ENCODE measurements at places on chromosomes 2 and 18.

DNA sequence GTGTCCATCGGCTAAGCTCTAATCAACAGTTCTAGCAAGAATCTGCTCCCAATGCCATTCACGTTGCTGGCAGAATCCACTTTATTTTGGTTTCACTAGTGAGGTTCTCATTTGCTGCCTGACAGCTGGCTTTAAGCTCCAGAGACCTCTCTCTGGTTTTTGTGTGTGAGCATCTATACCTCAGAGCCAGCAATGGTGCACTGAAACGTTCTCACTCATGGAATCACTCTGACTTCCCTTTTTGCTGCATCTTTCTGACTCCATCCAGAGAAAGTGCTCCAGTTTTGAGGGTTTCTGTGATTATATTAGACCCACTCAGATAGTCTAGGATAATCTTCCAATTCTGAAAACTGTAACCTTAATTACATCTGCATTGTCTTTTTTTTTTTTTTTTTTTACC lies 596.6 kb downstream of the RNF144A start:
- no peak for DNase-seq

DNA sequence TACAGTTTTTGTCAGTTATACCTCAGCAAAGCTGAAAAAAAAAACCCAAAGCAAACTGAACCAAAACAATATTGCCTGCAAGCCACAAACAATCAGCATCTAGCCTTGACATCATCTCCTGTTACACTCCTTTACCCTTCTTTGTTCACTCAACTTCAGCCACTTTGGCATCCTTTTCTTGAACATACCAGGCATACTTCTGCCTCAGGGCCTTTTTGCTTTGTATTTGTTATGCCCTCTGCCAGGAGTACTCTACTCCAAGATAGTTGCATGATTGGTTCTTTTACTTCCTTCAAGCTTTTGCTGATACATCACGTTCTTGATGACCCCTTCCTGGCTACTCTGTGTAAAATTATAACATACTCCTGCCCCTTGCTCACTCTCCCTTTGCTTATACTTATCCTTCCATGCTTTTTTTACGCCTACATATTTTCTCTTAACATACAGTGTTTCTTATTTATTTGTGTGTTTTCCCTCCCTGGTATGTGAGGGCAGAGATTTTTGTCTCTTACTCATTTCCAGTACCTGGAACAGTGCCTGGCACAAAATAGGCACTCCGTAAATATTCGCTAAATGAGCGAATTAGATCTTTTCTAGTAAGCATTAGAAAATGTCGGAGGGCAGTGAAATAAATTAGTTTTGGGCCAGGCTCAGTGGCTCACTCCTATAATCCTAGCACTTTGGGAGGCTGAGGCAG lies 12.7 kb downstream of the ABI2 start:
- no peak for DNase-seq

DNA sequence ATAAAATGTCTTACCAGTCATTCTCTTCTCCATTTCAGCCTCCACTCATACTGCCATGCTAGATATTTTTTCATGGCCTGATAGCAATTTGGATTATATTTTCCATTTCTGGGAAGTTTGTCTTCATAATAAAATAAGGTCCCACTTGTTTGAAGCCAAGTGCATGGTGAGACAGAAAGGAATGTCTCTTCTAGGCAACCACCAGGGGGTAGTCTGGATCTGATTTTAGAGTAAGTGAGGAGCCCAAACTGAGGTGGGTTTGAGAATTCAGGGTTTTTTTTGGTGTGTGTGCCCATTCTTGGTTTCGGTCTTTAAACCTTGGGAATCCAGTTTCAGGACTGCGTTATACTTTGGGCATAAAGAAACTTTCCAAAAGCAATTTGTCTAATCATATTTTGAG lies 315.5 kb downstream of the RPRM start:
- DNase-seq = no peak

GRCh38 chr2:42944779-42945415 lies 152.5 kb upstream of the HAAO start:
- no peak for DNase-seq

DNA sequence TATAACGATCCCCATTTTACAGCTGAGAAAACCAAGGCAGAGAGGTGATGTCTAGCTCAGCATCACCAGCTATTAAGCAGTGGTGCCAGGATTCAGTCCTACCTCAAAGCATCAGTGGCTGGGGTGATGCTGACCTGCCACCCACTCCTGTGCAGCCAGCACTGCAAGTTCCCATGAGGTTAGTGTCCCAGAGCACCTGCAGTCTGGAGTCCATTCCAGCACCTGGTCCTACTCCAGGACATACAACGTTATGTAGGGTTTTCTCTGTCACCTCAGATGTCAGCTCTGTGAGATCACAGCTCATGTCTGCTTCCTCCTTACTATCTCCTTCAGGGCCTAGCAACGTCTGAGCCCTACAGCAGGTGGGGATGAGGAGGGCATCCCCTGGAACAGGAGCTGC lies 328.0 kb upstream of the HS6ST1 start:
- peak; percentile 53 for DNase-seq

DNA sequence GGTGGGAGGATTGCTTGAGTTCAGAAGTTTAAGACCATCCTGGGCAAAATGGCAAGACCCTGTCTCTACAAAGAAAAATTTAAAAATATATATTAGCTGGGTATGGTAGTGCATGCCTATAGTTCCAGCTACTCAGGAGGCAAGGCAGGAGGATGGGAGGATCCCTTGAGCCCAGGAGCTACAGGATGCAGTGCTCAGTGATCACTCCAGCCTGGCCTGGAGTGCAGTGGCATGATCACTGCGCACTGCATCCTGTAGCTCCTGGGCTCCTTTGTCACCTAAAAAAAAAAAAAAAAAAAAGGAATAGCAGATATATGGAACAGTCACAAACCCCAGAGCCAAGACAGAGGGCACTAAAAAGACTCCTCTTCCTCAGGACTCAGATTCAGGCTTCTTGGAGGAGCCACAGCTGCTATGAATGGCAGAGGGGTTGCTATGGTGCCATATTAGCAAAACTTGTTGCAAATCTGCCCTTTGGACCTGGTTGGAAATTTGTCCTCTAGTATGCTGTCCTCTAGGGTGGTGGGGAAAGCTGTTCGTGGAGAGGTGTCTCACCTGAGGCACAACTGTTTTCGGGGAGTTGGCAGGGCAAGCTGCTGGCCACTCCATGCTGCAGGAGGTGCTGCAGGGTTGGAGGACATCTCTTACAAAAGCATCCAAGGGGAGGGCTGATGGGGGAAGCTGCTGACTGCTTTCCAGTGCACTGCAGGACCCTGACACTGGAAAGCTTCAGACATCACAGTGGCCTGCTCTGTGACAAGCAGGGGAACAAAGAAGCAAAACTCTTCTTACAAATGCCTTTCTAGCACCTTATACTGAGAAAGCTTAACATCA lies 22.7 kb downstream of the CYP20A1 start:
- no peak for DNase-seq

DNA sequence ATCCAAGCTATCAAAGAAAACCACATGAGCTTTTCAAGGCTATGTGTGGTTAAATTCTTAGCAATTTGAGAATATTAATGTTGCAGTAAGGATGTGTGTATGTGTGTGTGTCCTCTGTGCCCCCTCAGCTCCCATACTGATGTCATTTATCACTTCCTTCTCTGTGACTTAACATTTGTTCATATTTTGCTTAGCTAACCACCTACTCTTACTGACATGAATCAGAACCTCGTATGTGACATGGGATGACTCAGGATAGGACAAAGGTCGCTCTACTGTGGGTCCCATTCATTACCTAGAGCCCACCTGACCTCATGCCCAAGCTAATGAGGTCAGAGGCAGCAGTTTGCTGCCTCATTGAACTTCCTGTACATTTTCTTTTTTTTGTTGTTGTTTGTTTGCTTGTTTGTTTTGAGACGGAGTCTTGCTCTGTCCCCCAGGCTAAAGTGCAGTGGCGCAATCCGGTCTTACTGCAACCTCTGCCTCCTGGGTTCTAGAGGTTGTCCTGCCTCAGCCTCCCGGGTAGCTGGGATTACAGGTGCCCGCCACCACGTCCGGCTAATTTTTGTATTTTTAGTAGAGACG lies 36.3 kb downstream of the MOGAT1 start:
- no peak for DNase-seq

DNA sequence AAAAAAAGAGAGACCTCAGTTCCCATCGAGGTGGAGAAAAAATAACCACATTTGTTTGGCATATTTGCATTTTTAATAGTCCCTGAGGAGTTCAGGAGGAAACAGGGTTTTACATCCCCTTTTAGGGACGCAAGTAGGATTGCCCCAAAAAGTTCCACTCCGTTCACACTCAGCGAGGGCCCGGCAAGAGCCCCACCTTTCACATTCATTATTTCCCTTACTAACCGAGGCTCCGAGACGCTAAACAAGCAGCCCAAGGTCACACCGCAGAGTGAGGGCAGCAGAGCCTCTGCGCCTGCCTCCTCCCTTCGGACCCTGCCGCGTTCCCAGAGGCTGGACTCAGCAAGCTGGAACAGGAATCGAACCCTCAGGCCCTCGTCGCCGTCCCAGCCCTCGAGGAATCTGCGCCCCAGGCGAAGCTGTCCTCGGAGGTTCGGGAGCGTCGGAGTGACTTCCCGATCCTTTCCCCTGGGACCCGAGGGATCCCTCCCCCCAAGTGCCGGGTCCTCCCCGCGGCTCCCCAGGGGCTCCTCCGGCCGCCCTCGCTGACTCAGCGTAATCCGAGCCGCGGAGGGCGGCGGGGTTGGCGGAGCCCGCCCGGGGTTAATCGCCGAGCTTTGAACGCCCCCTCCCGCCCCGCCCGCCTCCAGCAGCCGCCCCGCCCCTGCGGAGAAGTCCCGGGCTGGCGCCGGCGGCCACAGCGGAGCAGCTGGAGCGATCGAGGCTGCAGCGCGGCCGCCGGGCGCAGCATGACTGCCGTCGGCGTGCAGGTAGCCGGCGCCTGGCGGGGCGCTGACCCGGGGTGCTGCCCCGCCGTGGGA lies at the start of gene TMEM37:
TSS of gene TMEM37 (plus strand) at position 700 of the 821 bp plus-strand sequence. CDS start at position 750, 50 bp downstream.
- no peak for DNase-seq

All from esophagus muscularis mucosa (tissue), 4 donors.